NCI-H1694 (cell line): ENCODE measurements at places on chromosomes 1 and 21.

GRCh38 chr1:68049941-68050878, at the start of gene DIRAS3:
Gene DIRAS3, minus strand, starts transcription at chr1:68050627. Its CDS starts 3,330 bp downstream, at chr1:68047297.
- no peak for DNase-seq

GRCh38 chr1:107474877-107475612, 334.2 kb downstream of the NTNG1 start:
- no peak for DNase-seq

DNA sequence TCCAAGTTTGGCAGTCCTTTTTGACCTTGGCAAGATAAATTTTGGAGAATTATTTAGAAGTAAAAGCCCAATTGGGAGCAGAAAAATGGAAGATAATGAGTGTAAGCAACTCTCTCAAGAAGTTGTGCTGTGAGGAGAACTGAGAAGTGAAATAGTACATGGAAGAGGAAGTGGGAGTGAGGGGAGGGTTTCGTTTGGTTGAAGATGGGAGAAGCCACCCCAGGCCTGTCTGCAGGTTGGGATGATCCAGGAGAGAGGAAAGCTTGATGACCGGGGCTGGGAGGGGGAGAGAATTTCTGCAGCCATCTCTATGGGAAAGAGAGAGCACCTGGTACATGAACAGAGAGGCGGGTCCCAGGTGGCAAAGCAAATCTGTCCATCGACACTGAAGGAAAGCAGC, 8.6 kb upstream of the RCAN1 start:
- no peak for DNase-seq

GRCh38 chr1:236066828-236067386, 2.0 kb upstream of the NID1 start:
- no peak for DNase-seq

DNA sequence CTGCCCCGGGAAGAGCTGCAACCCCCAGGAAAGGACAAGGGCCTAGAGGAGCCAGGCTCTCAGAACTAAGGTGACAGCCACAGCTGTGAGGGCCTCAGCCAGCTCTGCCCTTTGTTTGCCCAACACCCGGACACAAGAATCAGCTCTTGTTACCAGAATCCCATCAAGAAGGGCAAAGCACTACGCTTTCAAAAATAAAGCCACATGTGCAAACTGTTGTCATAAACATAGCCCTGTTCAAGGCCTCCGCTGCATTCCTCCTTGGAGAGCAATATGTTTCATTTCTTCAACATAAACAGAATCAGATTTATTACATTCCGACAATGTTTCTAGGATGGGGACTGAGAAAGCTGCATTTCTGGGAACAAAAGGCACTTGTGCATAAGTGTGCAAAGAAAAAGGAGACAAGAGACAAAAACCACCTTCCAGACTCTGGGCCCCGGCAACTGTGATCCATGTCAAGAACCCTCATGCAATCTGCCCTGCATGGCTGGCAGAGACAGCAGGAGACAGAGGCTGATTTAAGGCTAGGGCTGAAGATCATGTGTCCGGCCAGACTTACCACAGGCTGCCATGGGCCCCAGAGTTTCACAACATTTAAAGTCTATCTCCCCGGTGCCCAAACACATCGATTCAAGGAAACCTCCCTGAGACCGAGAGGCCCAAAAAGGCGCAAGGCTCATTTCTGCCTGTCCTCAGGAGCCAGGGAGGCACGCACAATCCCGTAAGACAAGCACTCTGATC, 71.0 kb downstream of the SSBP3 start:
- DNase-seq, result no peak

DNA sequence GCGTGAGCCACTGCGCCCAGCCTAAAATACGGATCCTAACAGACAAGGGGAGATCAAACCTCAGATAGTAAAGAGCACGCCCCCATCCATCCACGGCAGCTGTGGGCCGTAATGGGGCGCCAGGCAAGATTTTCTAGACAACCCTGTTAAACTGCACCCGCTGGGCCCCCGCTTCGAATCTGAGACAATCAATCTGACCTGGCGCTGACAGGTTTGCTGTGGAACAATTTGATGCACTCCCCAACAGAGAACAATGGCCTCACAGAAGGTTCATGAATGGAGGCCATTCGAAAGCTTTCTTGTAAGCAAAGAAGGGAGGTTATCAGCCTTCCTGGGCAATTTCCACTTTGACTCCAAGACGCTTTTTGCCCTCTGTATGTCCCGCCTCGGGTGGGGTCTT, 30.5 kb downstream of the CLSTN1 start:
- no peak for DNase-seq

DNA sequence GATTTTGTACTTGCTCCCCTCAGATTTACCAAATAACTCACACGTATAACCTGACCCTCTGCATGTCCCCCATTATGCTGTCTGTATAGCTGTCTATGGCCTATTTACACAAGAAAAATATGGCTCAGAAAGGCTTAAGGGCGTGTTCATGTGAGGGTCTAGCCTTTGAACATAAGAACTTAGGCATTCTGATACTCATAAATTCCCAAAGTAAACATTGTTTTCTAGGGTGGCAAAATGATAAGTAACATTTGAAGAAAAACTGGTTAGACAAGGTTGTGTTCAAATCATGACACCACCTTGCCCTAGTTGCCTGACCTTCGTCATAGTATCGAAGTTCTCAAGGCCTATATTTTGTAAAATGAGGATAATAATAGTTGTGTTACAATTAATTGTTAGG, 394.6 kb downstream of the LRRIQ3 start:
- no peak for DNase-seq

DNA sequence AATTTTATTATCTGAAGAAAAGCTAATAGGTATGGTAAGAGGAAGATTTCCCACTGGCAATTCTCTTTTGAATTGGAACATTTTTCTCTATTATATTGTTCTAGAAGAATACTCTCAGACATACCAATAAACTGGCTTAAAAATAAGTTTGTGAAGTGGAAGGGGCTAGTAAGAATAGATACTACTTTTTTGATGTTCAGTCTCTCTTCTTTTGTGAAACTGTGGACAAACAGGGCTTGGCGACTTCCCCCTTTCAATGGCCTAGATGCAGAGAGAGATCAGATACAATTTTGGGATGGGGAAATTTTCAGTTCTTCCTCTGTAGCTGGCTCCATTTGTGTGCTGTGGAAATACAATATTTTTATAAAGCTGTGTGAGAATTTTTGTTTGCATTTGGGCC, 2.5 kb downstream of the PBX1 start:
- DNase-seq, result peak; percentile 14

DNA sequence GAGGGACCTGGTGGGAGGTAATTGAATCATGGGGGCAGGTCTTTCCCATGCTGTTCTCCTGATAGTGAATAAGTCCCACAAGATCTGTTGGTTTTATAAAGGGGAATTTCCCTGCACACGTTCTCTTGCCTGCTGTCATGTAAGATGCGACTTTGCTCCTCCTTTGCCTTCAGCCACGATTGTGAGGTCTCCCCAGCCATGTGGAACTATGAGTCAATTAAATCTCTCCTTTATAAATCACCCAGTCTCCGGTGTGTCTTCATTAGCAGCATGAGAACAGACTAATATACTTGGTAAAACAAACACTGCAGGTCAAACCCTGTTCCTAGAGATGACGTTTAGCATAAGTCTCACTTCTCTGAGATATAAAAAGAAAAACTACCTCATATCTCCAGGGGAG, 148.3 kb downstream of the MATN1 start:
- no peak for DNase-seq

GRCh38 chr21:27173053-27173452, 206.2 kb upstream of the ADAMTS5 start:
- no peak for DNase-seq

GRCh38 chr1:31551208-31551607, 25.1 kb upstream of the TINAGL1 start:
- DNase-seq, result no peak

DNA sequence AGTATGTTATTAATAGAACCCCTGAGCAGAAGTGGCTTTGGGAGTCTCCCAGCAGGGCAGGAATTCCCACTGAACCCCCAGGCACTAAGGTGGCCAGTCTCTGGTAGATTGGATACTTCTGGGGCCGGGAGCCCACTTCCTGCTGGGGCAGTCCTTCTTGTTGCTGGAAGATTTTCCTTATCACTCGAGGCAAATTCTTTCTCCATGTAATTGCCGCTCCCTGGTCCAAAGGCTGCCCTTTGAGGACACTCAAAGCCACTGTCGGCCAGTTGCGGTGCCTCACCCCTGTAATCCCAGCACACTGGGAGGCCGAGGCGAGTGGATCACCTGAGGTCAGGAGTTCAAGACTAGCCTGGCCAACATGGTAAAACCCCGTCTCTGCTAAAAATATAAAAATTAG, 22.6 kb upstream of the TNFRSF1B start:
- DNase-seq, result no peak

DNA sequence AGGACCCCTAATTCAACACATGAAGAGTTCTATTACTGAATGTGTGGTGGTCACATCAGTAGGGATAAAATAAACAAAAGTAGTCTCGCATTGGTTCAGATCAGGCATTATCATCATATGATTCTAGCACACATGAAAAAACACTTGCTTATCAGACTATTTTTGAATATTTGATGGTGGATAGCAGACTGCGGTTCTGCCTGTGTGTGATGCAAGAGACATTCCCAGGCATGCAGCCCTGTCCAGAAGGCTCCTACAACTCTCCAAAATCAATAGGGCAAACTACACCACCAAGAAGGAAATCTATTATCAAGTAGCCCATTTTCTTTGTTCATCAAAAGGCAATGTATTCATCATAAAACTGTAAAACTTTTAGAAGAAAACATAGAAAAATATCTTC, 304.7 kb downstream of the DUSP10 start:
- no peak for DNase-seq

GRCh38 chr21:26969971-26970725, 3.3 kb upstream of the ADAMTS5 start:
- DNase-seq, result no peak

DNA sequence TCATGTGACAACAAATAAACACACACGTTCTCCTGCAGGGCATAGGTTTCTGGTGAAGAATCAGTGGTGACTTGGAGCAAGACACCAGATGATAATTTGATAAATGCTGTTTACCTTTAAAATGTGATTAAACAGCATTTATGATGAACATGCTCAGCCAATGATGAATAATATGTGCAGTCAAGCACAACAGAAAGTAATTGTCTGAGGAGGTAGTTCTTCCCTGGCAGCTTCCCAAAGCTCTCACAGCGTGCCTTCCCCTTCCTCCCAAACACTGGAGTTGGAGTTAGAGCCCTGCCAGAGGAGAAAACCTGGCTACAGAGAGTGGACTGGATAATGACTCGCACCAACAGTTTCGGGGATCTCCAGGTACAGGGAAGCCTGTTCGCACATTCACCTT, 463.5 kb downstream of the SMYD3 start:
- DNase-seq, result no peak

GRCh38 chr1:10208537-10208936, 1.8 kb upstream of the KIF1B start:
- no peak for DNase-seq

DNA sequence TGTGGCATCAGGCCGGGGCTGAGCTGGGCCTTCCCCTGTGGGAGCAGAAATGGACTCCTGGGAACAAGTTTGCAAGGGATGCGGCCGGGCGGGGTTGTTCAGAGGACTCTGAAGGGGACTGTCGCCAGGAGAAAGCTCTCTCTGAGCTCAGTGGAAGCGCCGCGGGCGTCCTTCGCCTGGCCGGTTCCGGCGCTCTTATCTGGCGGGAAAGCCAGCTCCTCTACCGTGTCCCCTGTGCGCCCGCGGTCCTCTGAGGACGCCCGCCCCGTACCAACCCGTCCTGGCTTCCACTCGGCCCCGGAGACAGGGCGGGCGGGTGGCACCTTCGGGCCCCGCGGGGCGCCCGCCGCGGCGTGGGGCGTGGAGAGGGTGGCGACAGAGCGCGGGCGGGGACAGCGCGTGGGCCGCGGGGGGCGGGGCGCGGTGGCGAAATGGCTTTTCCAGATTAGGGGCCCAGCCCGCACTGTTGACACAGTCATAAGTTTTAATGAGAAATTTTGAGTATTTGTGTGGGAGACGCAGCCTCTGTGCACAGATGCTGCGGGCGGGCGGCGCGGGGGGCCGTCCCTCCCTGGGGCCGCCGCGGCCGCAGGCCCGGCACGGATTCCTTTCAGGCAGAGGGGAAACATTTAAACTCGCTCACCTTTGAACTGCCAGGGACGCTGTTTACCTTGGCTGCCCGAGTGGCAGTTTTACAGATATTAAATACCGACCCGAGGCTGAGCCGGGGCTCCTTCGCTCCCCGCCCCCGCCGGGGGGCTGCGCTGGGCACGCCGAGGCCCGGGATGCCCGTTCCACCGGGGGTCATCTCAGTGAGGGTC, 70.2 kb downstream of the FOXD2 start:
- DNase-seq, result no peak

DNA sequence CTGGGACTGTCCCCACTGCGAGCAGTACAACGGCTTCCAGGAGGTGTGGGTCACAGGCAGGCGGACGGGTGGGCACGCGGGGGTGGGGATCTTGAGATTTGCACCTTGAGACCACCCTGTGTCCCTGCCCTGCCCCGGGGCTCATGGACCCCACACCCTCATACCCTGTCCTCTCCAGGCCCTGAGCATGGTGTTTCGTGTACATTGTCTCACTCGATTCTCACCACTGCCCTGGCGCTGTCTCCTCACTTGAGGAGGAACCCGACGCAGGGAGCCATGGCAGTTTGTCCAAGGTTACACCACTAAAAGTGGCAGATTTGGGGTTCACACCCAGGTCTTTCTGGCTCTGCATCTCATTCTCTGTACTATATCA, 7.2 kb downstream of the TMEM201 start:
- DNase-seq, result no peak

DNA sequence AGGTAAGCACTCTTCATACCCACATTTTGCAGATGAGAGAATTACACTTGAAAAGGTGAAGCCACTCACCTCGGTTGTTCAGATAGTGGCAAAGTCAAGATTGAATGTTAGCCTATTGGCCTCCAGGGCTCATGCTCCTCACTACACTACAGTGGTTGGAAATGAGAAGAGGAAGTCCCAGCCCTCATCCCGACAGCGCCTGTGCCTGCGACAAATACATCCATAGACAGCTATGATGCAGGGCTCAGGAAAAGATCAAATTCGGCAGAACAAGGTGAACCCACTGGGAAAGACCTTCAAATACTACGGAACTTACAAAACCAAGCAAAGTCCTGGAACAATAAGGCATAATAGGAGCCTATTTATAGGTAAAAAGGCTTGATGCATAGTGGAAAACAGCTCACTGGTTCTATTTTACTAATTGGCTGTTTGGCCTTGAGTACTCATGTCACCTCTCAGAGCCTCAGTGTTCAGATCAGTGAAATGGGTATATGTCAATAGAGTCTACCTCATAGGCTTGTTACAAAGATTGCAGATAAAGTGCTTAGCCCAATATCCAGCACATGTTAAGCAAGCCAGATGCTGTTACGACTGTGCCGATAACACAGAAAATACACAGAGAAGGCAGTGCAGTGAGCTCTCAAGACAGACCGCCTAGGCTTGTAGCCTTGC, 3.5 kb downstream of the SPOCD1 start:
- no peak for DNase-seq

DNA sequence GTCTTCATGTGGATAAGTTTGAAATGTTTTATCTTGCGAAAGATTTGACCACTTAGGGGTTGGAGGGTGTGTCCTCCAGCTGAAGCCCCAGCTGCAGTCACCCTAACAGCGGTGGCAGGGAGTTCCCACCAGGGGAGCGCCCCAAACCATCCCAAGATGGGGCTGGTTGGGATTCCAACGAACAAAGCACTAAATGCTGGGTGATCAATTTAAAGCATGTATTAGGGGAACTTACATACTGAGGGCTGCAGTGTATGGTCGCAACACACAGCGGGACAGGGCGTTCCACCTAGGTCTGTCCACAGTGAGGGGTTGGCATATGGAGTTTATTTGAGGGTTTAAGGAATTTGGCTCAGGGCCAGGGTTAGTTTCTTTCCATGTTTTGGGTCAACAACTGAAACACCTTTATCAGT, 26.3 kb downstream of the SLC37A1 start:
- DNase-seq, result no peak

GRCh38 chr1:5157175-5157574, 502.8 kb downstream of the AJAP1 start:
- DNase-seq, result no peak

- DNase-seq, result no peak
Observed at GRCh38 chr1:1907098-1907736, 7.8 kb upstream of the CALML6 start.
